NCI-H526 (cell line): ENCODE measurements at places on chromosomes 12 and 14.

- no peak for DNase-seq
Measured at GRCh38 chr12:62718762-62719426, 216.1 kb downstream of the PPM1H start.

- DNase-seq, result no peak
Measured at GRCh38 chr12:66323017-66323416, 20.7 kb downstream of the HELB start.

DNA sequence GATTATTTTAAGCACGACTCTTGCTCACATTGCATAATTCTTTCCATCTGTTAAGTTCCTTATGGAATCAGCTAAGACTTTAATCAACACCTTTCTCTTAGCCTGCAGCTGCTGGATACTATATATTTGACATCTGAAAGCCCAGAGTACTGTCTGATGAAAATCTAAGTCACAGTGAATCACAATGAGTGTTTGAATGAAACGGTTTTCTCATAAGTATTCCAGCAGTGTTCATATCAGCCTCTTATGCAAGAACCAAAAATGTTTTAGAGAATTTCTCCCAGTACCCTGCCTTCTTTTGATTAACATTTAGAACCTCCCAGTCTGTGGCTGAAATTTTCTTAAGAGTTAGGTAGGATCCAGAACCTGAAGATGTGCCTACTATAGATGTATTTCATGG lies 55.6 kb downstream of the FRMD6 start:
- no peak for DNase-seq

- no peak for DNase-seq
Measured at GRCh38 chr12:53172352-53172751, 8.2 kb upstream of the ZNF740 start.

DNA sequence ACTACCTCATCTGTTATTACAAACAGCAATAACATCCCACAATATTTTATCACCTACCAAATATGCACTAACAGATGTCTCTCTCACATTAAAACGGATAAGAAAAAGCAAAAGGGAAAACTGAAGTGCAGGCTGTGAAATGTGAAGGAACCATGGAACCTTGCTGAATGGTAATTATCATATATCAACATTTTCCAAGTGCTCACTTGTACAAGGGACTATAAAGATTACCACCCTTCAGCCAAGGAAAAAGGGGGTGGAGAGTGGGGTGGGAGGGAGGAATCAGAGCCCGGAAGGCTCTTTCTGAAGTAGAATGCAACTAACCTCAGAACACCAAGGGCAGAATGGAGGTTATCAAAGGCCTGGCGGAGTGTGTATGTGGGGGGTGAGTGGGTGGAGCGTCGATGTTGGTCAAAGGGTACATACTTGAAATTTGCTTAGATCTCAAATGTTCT lies 1.2 kb downstream of the SNX6 start:
- DNase-seq, result peak; percentile 7

GRCh38 chr12:94089891-94090290 lies 58.5 kb upstream of the PLXNC1 start:
- DNase-seq, result no peak

DNA sequence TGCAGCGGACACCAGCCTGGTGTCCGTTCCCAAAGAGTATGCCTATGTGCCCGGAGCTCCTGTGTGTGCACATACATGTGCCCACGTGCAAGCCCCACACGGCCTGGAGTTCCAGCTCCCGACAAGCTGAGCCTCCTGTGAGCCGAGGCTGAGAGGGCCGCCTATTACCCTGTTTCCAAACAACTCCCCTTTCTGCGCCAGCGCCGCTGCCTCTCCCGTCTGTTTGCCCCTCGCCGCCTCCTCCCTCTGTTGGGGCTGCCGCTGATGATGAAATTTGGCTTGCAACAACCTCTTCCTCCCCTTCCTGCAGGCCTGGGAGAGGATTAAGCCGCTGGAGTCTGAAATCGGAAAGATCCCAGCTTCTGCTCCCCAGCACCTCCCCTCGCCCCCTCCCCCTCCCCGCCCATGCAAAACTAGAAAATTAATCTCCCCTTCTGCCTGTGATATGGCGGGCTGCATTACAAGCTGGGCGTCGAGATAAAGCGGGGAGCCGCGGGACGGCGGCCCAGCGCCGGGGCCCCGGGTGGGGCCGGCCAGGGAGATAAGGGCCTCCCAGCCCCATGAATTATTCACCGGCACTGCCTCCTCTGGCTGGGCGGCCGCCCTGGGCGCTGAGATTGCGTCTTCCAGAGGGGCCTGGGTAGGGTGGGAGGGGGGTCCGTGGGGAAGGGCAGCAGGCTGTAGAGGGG lies 6.8 kb upstream of the ASIC1 start:
- DNase-seq, result peak; percentile 39

- no peak for DNase-seq
Measured at GRCh38 chr12:95956557-95957145, 13.5 kb downstream of the AMDHD1 start.

DNA sequence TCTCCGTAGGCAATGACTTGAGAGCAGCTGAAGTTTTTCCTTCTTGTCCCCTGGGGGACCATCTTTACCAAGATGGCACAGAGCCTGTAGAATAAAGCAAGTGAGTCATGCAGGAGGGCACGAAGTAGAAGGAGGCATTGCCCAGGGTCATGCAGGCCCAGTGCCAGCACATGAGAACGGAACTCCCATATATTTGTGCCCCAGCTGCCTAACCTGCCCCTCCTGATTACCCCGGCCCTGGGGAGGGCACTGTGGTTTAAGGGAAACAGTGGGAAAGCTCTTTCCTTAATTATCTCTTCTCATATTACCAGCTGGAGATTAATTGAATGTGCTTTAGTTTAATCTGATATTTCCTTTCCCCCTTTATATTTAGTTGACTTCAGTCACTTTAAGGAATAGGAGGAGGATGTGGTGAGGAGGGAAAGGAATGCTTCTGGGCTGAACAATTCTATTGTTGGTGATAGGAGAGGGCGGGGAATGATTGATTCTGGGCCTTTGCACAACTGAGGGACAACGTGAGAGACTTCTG lies 51.9 kb downstream of the RASSF8 start:
- DNase-seq, result no peak

DNA sequence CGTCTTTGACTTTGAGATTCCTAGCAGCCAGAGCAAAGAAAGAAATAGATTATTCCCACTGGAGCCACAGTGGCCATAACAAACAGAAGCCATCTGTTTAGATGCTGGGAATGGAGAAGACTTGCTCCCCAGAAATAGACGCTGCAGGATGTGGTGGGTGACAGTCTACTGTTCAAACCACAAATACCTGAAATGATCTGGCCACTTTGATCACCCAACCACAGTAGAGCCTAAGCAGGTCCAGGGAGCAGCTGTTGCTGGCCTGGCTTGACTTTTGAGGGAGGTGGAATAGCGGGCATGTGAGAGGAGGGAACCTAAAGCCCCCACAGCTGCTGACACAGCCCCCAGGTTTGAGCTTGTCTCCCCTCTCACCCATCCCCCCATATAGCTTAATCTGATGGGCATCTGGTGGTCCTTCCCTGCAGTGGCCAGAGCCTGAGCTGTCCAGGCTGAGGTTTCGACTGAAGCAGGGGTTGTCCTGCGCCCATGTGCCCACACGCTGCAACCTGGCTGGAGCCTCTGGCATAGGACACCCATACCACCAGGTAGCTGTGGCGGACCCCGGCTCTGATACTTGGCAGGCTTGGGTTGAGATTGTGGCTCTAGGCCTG lies 38.7 kb downstream of the SH2B3 start:
- no peak for DNase-seq

GRCh38 chr12:94223842-94224241 lies 75.5 kb downstream of the PLXNC1 start:
- no peak for DNase-seq

DNA sequence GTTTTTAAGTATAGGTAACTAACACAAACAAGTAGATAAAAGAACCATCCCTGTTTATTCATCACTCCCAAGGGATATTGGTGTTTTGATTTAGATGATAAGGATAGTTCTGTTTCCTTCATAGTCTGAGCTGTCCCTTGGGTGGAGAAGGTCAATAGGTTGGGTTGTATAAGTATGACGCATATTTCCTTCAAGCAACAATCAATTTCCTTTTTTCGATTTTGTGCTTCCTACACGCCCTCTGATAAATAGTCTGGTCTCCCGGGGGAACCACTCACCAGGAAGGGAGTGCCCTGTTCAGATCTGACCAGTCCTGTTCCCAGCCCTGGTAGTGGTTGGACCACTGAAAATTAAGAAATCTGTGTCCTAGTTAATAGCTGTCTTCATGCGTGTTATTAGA lies 378.8 kb upstream of the FAR2 start:
- no peak for DNase-seq

- DNase-seq, result no peak
Measured at GRCh38 chr12:126191949-126192348, 1126.7 kb downstream of the AACS start.

DNA sequence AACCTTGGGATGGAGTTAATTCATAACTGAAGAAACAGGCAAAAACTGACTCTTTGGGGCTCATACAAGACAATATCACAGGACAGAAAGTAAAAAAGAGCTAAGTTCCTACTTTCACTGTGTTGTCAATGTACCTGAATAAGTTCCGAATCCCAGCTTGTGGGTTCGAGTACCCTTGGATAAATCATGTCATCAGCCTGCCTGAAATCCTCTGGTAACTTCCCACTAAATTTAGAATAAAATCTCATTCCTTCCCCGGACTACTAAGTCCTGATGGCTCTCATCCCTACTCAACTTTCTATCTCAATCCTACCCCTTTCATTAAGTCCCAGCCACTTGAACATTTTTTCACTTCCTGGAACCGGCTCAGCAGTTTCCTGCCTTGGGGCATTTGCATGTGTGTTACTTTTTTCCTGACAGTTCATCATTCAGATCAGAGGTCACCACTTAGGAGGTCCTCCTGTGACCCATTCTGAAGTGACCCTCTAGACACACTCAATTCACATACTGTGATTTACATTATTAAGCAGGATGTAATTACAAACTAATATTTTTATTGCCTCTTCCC lies 12.7 kb downstream of the ERP29 start:
- DNase-seq, result no peak

GRCh38 chr14:56195704-56196103 lies 77.5 kb downstream of the PELI2 start:
- no peak for DNase-seq

DNA sequence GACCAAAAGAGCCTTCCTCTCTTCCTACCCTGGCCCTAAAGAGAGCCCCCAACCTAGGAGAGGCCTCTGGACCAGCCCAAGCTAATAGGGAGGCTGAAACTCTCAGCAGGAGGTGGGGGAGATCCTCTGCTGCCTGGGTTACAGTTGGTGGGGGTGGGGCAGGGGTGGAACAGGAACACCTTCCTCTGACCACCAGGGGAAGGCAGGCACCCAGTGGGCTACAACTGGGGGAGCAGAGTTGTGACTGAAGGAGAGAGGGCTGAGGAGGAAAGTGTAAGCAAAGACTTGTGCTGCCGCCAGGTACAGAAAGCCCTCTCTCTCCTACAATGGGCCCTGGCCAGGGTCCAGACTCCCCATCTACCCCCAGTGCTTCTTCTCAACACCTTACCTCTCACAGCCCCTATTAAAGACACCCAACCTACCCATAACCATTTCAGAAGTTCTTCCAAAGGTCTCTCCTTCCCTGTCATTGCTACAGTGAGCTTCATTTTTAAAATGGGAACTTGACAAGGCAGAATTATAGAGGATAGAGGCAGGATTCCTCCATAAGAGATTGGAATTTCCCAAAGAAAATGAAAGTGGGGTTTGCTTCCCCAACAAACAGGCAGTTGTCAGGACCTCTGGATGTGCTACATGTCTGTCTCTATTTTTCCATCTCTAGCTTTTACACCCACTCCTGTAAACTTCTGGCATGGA lies 1.4 kb downstream of the MYO1A start:
- DNase-seq, result no peak

DNA sequence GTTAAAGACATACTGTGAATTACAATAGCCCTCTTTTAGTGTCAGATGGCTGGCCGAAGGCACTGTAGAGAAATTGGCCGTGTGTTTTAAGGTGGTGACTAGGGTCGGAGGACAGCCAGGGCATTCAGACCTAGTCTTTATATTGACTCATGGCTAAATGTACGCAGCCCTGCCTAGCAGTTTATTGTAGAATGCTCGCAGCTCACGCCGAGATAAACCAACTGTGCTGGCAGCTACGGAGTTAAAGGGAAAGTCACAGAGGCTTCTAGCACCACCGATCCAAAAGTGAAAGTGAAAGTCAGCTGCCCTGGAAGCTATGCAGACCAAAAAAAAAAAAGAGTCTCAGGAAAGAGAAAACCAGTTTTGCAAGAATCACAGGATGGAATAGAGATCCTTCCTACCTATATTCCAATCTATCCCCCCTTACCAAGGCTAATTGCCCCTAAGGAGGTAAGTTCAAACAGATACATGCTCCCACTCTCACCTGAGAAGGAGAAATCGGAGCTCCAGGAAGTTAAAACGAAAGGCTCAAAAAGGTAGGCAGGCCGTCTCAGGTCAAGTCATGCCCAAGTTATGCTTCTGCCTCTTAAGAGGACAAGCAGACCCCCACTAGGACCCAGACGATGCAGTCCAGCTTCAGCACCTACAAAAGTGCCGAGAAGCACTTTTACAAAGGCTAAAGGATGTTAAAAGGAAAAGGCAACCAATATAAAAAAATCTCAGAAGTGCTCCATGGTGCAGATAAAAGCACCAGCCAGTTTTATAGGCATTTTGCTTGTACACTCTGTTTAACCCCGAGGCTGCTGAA lies 24.8 kb downstream of the KLRK1 start:
- DNase-seq, result peak; percentile 88

DNA sequence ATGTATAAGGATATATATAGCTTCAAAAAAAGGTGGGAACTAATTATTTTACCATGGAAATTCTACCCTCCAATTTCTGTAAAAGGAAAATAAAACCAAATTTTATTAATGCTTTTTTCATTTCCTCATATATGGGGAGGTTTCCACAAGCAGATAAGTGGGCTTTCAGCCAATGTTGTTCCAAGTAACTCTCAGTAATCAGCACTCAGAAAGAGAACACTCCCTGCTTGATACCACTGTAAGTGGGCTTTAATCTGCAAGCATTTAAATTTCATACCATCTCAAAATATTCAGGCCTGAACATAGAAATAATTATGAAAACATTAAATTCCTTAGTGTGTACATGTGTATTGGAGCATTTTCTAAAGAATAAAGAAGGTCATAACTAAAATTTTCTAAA lies 827.6 kb downstream of the C12orf50 start:
- DNase-seq, result no peak

DNA sequence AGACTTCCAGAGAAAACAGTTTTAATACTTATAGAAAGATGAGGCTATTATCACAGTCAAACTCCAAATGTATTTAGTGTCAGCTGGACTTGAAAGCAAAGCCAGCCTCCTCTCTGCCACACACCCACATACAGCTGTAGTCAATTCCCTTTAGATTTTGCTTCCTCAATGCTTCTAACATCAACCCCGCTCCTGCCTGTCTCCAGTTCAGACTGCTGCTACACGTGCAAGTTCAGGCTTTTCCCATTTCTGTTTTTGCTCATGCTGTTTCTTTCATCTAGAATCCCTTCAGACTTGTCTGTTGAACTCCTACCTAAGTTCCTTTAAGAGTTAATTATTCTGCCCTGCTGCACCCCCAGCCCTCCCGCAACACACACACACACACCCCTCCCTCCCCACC lies 380.0 kb downstream of the KCNH5 start:
- no peak for DNase-seq

DNA sequence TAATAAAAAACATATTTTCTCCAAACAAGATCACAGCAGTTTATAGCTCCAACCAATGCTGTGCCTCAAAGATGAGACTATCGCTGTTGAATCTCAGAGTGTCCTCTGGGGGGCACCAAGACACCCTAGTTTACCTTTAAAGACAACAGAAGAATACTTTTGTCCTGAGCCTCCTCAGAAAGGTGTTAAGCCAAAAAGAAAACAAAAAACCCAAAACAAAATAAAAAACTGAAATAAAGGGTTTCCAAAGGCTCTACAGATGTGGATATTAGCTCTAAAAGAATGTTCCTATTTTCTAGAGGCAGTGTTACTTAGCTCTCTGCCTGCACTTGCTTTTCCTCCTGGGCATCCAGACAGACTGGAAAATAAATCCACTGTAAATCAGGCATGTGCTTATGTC lies 86.9 kb upstream of the TTC7B start:
- peak; percentile 1 for DNase-seq
